ENCODE measurements at places on chromosomes 7 and 10.

DNA sequence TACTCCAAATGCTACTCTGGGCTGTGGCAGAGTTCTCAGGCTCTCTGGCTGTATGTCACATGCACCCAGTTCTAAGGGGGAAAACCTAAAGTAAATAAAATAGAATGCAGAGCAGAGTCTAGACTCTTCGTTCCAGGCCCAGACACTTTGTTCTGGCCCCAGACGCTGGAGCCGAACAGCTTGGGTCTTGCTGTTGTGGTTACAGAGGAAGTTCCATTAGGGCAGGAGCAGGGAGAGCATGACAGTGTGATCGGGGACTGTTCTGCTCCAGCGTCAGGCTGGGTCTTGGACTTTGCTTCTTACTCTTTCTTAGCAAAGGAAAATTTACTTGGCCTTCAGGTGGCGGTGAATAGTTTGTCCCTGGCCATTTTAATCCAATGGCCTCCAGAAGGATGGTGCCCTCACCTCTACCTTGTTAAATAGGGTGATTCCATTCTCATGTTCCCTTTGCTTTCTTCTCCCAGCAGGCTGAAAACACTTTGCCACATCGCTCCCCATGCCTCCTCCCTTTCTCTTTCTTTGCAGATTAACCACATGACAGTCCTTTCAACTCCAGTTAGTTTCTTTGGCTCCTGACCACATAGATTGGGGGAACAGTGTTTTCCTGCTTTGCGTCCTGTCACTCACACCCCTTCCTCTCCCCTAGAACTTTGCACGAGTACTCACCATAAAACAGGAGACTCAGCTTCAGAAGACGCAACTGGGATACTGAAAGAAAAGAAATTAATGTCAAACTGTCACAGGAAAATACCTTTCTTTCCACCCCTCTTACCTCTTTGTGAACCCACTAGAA lies 730.8 kb downstream of the SUGCT start:
- no peak overlapping the region for H3K27ac ChIP-seq
- H3K36me3 ChIP-seq, result no peaks in the 10 kb centered on the region
- no peak overlapping the region for H3K4me3 ChIP-seq
- H3K27me3 ChIP-seq, result no peaks in the 10 kb centered on the region
- no peak for DNase-seq

DNA sequence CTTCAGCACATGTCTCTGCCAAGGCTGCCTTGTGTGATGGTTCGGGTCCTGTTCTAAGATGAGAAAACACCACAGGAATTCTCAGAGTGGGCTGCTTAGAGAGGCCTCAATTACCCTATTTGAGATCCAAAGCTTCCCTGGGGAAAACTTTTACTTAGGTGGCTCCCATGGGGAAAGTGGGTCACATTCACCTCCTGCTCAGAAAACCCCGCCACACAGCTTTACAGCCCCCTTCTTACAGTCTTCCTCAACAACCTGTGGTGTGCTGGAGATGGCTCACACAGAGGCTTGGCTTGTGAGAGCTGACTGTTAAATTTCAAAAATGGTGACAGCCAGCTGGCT lies 36.6 kb upstream of the KCNIP2 start:
- no peak overlapping the region for H3K4me3 ChIP-seq
- no peak overlapping the region for H3K27ac ChIP-seq
- H3K36me3 ChIP-seq, result peaks cover 12% of the 10 kb centered on the region
- DNase-seq, result no peak
- H3K4me1 ChIP-seq, result no peaks in the 10 kb centered on the region

DNA sequence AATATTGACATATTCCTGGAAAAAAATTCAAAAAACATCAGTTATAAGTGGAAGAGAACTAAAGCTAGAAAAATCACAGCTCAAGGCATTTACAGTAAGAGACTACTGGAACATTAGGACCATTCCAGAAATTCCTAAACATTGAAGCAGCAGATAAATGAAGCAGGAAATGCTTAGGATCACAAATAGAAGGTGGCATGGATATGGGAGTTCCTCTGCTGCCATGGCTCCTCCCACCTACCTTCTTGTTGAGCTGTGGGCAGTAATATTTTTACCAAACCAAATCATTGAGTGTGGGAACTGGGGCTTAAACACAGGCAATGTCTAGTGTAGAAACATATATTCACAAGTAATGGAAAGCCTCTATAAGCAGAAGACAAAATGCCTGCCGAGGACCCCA lies 292.8 kb downstream of the ANKRD7 start:
- H3K27me3 ChIP-seq, result no peaks in the 10 kb centered on the region
- DNase-seq, result no peak
- no peak overlapping the region for H3K4me3 ChIP-seq
- no peaks in the 10 kb centered on the region for H3K36me3 ChIP-seq

GRCh38 chr7:25101817-25102216 lies 23.2 kb downstream of the CYCS start:
- DNase-seq, result no peak
- no peaks in the 10 kb centered on the region for H3K27me3 ChIP-seq

DNA sequence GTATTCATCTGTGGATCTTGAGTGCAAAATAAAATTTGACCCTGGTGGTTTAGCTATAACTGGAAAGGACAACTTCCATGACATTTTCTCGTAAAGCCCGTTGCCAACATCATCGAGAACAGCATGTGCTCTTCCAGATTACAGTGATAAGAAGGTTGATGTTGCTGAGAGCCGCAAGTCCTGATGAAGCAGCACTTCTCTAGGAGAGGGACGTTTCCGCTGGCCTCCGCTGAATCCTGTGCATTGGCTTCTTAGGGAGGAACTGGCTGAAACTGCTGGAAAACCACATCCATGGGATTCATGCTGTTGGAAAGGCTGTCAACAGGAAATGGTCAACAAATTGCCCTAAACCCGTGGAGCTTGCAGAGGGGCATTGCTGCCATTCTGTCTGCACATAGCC lies 21.4 kb upstream of the ABCB5 start:
- H3K27me3 ChIP-seq, result no peaks in the 10 kb centered on the region
- H3K27ac ChIP-seq, result no peak overlapping the region
- no peak for DNase-seq
- no peaks in the 10 kb centered on the region for H3K4me1 ChIP-seq
- H3K4me3 ChIP-seq, result no peak overlapping the region

DNA sequence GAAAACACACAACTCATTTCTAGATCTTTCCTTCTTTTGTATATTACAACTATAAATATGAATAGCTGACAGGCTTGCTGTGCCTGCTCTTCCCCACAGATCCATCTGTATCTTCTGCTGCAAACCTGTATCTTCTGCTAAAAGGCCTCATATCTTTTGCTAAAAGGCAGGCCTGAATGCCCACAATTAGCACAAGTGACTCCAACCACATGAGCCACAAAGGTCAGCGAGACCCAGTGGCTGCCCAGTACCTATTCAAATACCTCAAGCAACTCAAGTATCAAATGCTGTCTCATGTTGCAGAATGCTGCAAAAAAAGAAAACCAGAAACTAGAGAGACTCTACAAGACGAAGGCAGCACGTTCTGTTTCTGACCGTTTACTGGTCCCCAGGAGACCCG lies 54.5 kb upstream of the ATP6V0A4 start:
- no peak overlapping the region for H3K4me3 ChIP-seq
- DNase-seq, result no peak
- H3K27ac ChIP-seq, result no peak overlapping the region
- no peaks in the 10 kb centered on the region for H3K36me3 ChIP-seq

- no peak overlapping the region for H3K4me3 ChIP-seq
- H3K4me1 ChIP-seq, result peaks cover 4% of the 10 kb centered on the region
- H3K27ac ChIP-seq, result no peak overlapping the region
- H3K36me3 ChIP-seq, result peaks cover 4% of the 10 kb centered on the region
These were observed 33.3 kb downstream of the CASP7 start for GRCh38 chr10:113712755-113713639.

GRCh38 chr10:20369863-20370736 lies 527.0 kb downstream of the NEBL start:
- H3K4me3 ChIP-seq, result peak overlapping the region; percentile 15
- no peak overlapping the region for H3K27ac ChIP-seq
- H3K4me1 ChIP-seq, result no peaks in the 10 kb centered on the region
- H3K36me3 ChIP-seq, result no peaks in the 10 kb centered on the region
- peaks cover 3% of the 10 kb centered on the region for H3K27me3 ChIP-seq

DNA sequence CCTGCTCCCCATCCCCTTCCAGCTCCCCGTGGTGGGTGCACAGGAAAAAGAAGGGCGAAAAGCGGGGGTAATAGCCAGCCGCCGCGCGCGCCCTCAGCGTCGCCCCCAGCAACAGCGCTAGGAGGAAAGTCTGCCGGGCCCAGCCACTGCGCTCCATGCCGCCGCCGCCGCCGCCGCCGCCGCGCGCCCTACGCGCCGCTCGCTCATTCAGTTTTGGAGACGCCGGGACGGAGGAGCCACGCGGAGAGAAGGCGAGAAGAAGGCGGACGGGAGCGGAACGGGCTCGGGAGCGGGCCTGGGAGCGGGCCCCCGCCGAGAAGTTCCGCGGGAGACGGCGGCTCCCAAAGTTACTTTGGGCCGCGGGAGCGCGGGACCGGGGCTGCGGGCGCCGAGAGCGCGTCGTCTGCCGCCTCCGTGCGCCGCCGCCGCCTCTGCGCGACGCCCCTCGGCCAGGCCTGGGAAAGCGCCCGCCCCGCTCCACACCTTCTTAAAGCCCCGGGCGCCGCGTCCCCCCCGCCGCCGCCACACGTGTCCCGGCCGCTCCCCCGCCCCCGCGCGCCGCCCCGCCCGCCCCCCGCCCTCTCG lies at the start of gene RELN:
Gene RELN (minus strand): TSS at position 459 of the 585 bp plus-strand sequence. CDS start 302 bp downstream, at position 157.
- peaks cover 27% of the 10 kb centered on the region for H3K27me3 ChIP-seq
- H3K4me1 ChIP-seq, result peaks cover 5% of the 10 kb centered on the region
- no peak within 1 kb of the TSS for H3K27ac ChIP-seq
- no peak for DNase-seq

- H3K36me3 ChIP-seq, result no peaks in the 10 kb centered on the region
- H3K4me1 ChIP-seq, result no peaks in the 10 kb centered on the region
- H3K4me3 ChIP-seq, result no peak overlapping the region
- H3K27ac ChIP-seq, result no peak overlapping the region
- no peak for DNase-seq
These were observed 34.8 kb upstream of the CCSER2 start for GRCh38 chr10:84293574-84294016.

GRCh38 chr7:135326636-135327280 lies 93.1 kb downstream of the STRA8 start:
- H3K4me3 ChIP-seq, result no peak overlapping the region
- DNase-seq, result no peak
- no peak overlapping the region for H3K27ac ChIP-seq
- no peaks in the 10 kb centered on the region for H3K27me3 ChIP-seq
- no peaks in the 10 kb centered on the region for H3K36me3 ChIP-seq

DNA sequence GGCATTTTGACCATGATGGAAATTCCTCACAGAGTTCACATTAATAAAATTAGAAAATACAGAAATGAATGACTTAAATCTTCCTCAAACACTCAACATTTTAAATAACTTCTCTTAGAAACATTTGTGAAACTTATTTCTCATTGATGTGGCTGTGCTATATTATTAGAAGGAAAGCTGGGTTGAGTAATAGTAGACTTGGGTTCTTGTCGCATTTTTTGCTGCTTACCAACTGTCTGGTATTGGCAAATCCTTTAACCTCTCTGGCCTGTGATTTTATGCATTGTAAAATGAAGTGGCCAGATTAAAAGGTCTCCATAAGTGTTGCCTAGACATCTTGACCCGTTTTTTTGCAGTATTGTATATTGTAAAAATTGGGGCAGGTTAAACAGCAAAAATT lies 66.5 kb downstream of the VPS50 start:
- H3K27me3 ChIP-seq, result no peaks in the 10 kb centered on the region
- H3K4me3 ChIP-seq, result no peak overlapping the region
- peaks cover 26% of the 10 kb centered on the region for H3K36me3 ChIP-seq
- H3K4me1 ChIP-seq, result no peaks in the 10 kb centered on the region
- H3K27ac ChIP-seq, result no peak overlapping the region

GRCh38 chr10:98446151-98446660 lies 529 bp downstream of the HPS1 start:
- H3K27me3 ChIP-seq, result no peaks in the 10 kb centered on the region
- peaks cover 4% of the 10 kb centered on the region for H3K4me1 ChIP-seq
- DNase-seq, result peak; percentile 27
- H3K27ac ChIP-seq, result peak overlapping the region; percentile 78

GRCh38 chr7:48426966-48427555 lies 255.8 kb downstream of the ABCA13 start:
- no peaks in the 10 kb centered on the region for H3K36me3 ChIP-seq
- no peak overlapping the region for H3K4me3 ChIP-seq
- no peaks in the 10 kb centered on the region for H3K27me3 ChIP-seq
- H3K27ac ChIP-seq, result no peak overlapping the region
- no peaks in the 10 kb centered on the region for H3K4me1 ChIP-seq
- DNase-seq, result no peak

GRCh38 chr7:89927762-89928161 lies 226.5 kb upstream of the STEAP1 start:
- no peaks in the 10 kb centered on the region for H3K36me3 ChIP-seq
- H3K4me1 ChIP-seq, result no peaks in the 10 kb centered on the region
- no peak overlapping the region for H3K27ac ChIP-seq
- H3K4me3 ChIP-seq, result no peak overlapping the region

GRCh38 chr7:51220226-51220625 lies 96.4 kb downstream of the COBL start:
- H3K4me1 ChIP-seq, result no peaks in the 10 kb centered on the region
- no peak overlapping the region for H3K27ac ChIP-seq
- no peaks in the 10 kb centered on the region for H3K36me3 ChIP-seq
- peaks cover 4% of the 10 kb centered on the region for H3K27me3 ChIP-seq
- H3K4me3 ChIP-seq, result no peak overlapping the region

GRCh38 chr10:106320876-106321275 lies 843.6 kb downstream of the SORCS1 start:
- no peaks in the 10 kb centered on the region for H3K4me1 ChIP-seq
- no peak overlapping the region for H3K27ac ChIP-seq
- no peaks in the 10 kb centered on the region for H3K27me3 ChIP-seq
- no peak for DNase-seq
- no peaks in the 10 kb centered on the region for H3K36me3 ChIP-seq
- H3K4me3 ChIP-seq, result no peak overlapping the region

DNA sequence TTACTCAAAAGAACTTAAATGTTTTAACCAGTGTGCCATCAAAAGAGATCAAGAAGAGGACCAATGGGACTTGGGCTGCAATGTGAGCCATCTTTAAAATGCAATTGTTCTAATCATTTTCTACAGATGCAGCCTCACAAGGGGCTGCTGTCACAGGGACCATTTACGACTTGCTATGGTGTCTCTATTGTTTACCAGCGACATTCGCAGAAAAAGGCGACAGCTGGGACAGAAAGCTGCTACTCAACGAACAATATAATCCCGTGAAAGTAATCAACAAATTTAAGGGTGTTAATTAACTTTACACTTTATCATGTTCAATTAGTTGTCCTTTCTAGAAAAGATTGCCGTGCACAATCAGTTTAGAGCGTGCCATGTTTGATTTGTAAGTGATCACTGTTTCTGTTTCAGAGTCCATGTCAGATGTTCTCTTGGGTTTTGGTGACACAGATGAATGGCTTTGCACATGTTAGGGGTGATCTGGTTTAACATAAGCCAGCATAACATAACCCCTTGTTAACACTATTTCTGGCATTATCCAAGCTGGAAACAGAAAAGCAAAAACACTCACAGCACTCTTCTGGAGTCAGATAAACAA lies 110.8 kb downstream of the HIBADH start:
- H3K4me1 ChIP-seq, result no peaks in the 10 kb centered on the region
- H3K27me3 ChIP-seq, result no peaks in the 10 kb centered on the region
- no peak overlapping the region for H3K27ac ChIP-seq
